Stimulated activated CD8-positive, alpha-beta memory T cell treated with anti-CD3 and anti-CD28 coated beads, Interleukin-2, amount 100 ng/mL, for 1 hour (primary cell): ENCODE measurements at places on chromosomes 4 and X.

DNA sequence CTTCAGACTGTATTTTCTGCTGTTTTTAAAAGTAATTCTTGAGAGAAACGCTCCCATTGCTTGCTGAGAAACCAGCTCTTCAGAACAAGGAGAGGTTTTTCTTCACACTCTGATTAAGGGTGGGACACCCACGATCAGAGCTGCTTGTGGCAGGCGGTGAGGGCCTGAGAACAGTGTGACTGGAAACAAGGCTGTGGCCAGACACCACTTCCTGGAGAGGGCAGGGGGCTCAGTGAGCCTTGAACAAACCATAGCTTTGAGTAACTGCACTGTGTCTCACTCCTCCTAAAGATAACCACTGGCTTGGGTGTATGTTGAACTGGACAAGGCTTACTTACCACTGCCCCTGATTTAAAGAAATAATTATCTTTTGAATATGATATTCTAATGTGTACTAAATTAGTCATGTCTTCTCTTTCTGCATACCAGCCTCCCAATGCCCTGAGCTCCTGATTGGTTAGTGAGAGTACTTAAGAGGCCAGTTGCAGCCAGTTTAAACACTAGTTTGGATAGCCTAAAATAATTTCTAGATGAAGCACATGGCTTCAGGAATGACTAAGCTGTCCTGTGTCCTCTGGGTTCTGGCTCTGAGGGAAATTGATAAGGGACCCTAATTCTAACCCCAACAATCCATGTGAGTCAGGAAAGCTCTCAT lies 3.7 kb upstream of the GPR82 start:
- DNase-seq = peak; percentile 17

- DNase-seq = no peak
These were observed 28.3 kb downstream of the FAT1 start for GRCh38 chr4:186695392-186695791.

- no peak for DNase-seq
These were observed 29.0 kb downstream of the RNF4 start for GRCh38 chr4:2497931-2498330.

DNA sequence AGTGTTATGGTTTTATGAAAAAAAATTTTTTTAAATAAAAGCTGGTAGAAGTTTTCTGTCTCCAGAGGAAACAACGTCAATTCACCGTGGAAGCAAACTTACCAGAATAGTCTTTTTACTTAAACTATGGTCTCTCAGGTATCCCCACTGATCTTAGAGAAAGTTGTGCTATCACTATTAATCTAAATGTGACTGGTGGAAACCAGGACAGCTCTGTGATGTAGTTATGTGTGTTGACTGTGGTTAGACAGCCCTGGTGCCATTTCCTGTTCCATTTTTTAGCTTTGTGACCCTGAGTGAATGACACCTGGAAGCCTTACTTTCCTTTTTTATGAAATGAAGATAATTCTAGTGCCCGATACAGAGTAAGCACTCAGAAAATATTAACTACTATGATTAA lies 111.8 kb upstream of the HUWE1 start:
- DNase-seq = no peak

GRCh38 chrX:123193101-123193500 lies 9.0 kb downstream of the GRIA3 start:
- DNase-seq = no peak

GRCh38 chr4:74453037-74453635 lies 8.2 kb downstream of the AREG start:
- no peak for DNase-seq

GRCh38 chr4:76200771-76201231 lies 12.8 kb downstream of the SCARB2 start:
- no peak for DNase-seq

DNA sequence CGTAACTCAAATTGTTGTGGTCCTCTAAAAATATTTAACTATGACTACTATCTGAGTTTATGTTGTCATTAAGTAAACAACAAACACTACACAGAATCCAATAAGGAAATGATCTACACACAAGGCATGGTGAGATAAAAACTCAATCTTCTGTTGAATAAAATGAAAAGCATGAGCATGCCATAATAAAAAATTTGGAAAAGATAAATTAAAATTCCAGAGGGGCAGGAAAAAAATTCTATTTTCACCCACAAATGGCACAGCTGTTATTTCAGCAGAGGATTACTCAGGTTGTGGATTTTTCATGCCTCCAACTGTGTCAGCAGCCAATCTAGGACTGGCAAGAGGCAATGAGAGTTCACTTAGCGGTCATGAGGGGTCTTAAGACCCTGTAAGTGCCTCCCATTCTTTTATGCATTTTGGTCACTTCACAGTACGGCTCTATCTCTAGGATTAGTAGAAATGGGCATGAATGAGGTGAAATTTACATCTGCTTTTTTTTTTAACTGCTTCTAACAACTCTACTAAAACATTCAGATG lies 639.8 kb upstream of the DIPK2B start:
- DNase-seq = no peak

- no peak for DNase-seq
These were observed 4.6 kb downstream of the G3BP2 start for GRCh38 chr4:75668596-75668995.

GRCh38 chr4:150570862-150571261 lies 11.1 kb upstream of the MAB21L2 start:
- no peak for DNase-seq

GRCh38 chr4:1716065-1716945 lies 4.2 kb upstream of the SLBP start:
- DNase-seq = no peak

DNA sequence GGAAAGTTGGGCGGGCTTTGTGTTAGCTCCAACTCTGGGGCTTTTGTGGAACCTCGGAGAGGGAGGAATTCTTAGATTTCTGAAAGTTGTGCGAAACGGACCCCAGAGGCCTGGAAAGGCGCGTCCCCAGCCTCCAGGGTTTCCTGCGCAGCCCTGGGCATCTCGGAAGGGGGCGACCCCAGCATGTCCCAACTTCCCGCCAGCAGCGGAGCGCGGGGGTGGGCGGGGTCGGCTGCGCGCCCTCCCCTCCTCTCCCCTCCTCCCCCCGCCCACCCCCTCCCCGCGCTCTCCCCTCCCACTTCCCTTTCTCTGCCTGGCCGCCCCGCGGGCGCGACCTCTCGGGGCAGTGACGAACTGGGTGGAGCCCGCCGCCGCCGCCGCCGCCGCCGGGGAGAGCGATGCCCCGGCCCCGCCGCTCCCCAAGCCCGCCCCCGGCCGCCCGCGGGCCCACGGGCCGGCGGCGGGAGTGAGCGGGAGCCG lies 16.8 kb downstream of the PTTG2 start:
- DNase-seq = peak; percentile 42

- DNase-seq = no peak
These were observed 128.9 kb downstream of the PRKX start for GRCh38 chrX:3584415-3584996.

GRCh38 chr4:31613946-31614623 lies 893.9 kb downstream of the PCDH7 start:
- DNase-seq = no peak

DNA sequence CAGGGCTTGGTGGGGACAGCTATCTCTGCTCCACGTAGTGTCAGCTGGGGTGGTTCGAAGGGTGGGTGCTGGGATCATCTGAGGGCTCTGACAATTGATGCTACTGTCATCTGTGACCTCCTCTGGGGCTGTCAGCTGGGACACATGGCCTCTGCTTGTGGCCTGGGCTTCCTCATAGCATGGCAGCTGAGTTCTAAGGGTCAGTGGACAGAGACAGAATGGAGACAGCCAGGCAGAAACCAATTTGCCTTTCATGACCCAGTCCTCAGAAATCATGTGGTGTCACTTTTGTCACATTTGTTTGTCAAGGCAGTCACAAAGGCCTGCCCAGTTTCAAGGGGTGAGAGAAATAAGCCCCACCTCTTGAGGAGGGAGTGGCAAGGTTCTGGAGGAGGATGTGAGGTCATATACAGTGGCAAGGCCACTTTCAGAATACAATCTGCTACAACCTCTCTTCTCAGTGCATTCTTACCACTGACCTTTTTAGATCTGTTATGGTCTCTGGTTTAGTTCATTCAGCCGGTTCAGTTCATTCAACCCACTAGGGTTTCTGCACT lies 103.6 kb upstream of the BCOR start:
- DNase-seq = no peak

DNA sequence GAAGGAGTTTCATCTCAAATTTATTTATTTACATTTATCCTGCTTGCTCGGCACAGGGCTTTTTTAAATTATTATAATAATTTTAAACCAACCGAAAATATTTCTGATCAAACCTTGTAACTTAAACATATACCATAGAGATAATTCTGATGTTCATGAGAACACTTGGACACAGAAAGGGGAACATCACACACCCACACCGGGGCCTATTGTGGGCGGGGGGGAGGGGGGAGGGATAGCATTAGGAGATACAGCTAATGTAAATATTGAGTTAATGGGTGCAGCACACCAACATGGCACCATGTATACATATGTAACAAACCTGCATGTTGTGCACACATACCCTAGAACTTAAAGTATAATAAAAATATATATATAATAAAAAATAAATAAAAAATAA lies 2.9 kb downstream of the ANXA5 start:
- no peak for DNase-seq

GRCh38 chr4:48379587-48380180 lies 38.4 kb downstream of the SLAIN2 start:
- DNase-seq = no peak

DNA sequence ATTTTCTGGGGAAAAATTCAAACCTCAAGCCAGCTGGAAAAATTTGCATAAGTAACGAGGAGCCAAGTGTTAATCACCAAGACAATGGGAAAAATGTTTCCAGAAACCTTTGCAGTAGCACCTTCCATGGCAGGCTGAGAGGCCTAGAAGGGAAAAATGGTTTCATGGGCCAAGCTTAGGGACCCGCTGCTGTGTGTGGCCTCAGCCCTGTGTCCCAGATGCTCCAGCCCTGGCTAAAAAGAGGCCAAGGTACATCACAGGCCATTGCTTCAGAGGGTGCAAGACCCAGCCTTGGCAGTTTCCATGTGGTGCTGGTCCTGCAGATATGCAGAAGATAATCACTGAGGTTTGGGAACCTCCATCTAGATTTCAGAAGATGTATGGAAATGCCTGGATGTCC lies 98.3 kb upstream of the NWD2 start:
- no peak for DNase-seq

GRCh38 chr4:10015140-10015753 lies 6.0 kb downstream of the SLC2A9 start:
- no peak for DNase-seq

- DNase-seq = no peak
These were observed 57.4 kb downstream of the BCORL1 start for GRCh38 chrX:130039847-130040246.

- DNase-seq = no peak
These were observed 41.5 kb upstream of the CYP4V2 start for GRCh38 chr4:186149872-186150271.

- no peak for DNase-seq
These were observed 82.0 kb upstream of the PSAPL1 start for GRCh38 chr4:7516773-7517144.

DNA sequence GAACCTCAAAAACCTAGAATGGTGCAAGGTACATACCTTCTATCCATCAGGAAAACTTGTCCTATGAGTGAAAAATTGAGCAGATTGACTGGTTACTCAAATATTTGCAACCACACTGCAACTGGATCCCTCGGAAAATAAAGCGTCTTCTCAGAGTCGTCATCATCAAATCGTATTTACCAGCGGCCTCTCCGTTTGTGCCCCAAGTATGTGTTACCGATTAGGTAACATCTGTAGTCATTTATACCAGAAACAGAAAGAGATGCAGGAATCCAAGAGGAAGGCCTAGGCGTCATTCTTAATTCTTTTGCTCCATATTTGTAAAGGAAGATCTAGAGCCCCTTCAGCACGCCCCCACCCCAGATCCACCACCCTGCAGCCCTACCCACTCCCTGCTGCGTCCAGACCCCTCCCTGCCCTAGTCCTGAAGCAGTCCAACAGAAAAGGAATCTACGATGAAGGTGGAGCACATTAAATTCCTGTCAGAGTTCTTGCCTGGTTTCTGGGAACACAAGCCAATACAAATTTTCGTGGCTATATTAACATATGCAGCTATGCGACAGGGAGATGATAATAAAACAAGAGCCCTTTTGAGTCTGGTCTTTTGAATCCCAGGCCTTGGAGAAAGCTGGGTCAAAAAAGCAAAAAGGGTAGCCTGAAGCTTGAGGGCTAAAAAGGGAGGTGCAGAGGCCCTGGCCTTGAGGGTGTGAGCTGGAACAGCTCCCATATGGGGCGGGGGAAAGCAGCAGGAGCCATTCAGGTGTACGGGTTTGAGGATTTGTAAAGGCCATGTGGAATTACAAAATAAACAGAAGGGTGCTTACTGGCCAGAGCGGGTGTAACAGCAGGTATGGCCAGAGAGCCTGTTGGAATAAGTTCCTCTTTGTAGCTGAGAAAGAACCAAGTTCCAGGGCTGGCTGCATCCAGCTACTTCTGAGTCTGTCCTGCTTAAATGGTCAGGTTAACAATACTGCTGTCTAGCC lies 77.0 kb downstream of the ZNF827 start:
- no peak for DNase-seq

DNA sequence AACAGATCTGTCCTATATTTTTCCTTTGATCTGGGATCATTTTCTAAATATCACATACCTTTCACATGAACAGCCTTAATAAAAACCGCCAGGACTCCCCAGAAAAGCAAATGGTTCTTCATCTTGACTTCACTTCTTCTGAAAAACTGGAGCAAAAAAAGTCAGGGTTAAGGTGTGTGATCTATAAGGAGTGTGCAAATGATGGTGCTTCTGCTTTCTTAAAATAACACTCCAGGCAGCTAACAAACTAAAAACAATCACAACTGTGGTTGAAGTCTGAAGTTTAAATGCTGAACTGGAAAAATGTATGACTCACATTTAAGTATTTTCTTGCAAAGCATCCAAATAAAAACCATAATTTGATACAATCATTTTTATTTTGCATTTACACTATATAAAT lies at the start of gene JCHAIN:
Gene JCHAIN (minus strand): TSS at position 140 of the 400 bp plus-strand sequence. CDS start 18 bp downstream, at position 122.
- DNase-seq = no peak
